Frontal cortex (tissue), 4 donors: ENCODE measurements at places on chromosomes 5 and 9. TPM values are rescaled to one million over a fixed set of nuclear protein-coding genes. Genes with fewer than 3 reads are reported as not detected.

The GABRA1 gene
- 29.8 TPM for total RNA-seq

- no peak for DNase-seq
These were observed 299.3 kb downstream of the ENC1 start for GRCh38 chr5:74341221-74341620.

GRCh38 chr9:105419816-105420597 is 27.8 kb upstream of the FSD1L start:
- no peak for DNase-seq

DNA sequence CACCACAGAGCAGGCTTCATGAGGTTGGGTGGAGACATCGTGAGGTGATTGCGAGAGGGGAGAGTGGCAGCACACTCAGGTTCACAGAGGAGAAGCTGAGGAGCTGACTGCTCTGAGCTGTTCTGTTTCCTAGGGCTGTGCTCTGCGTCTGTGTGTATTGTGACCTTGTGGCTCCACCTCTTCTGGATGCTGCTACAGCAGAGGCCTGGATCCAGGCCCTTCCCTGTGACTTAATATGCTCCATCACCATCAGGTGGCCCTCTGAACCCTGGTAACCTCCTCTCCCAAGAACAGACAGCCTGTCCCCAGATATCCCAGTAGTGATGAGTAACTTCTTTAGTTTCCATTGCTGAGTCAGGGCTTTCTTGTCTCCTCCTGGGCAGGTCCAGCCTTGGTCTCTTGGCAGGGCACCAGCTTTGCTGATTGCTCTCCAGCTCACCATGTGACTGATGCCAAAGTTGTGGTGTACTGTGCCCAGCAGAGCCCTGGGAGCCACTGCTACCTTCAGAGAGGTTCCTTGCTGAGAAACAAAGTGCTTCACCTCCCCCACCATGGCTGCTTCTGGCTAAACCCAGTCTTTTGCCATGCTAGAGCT is 212.8 kb upstream of the CHD1 start:
- DNase-seq, result no peak
